Activated naive CD4-positive, alpha-beta T cell treated with anti-CD3 and anti-CD28 coated beads for 36 hours (primary cell): ENCODE measurements at places on chromosomes 5 and 9. TPM values are rescaled to one million over a fixed set of nuclear protein-coding genes. Genes with fewer than 3 reads are reported as not detected.

Gene CCNB1
- total RNA-seq, result 209 TPM

Gene CKMT2
- not detected for total RNA-seq

Gene RALGPS1
- 2.4 TPM for total RNA-seq

Gene GDA
- not detected for total RNA-seq

Gene ZBED3
- total RNA-seq, result 1.9 TPM

Gene FOXD4L4
- total RNA-seq, result not detected

Gene ITK
- 340 TPM for total RNA-seq

Gene HNRNPAB
- total RNA-seq, result 262 TPM

Gene NPR2
- total RNA-seq, result 5.5 TPM

Gene SPATA6L
- total RNA-seq, result 0.91 TPM

Gene CTSV
- 1.2 TPM for total RNA-seq

Gene AQP7
- not detected for total RNA-seq

Gene PCDHA3
- not detected for total RNA-seq

Gene RMI1
- total RNA-seq, result 19.3 TPM

Gene CCNO
- total RNA-seq, result not detected

Gene ABO
- not detected for total RNA-seq

Gene SERF1A
- 10.7 TPM for total RNA-seq

Gene SNX2
- 47.3 TPM for total RNA-seq

Gene FOXD4L5
- total RNA-seq, result 0.10 TPM

Gene SH3GLB2
- 38.0 TPM for total RNA-seq
